ENCODE measurements at places on chromosomes 13 and 19.

DNA sequence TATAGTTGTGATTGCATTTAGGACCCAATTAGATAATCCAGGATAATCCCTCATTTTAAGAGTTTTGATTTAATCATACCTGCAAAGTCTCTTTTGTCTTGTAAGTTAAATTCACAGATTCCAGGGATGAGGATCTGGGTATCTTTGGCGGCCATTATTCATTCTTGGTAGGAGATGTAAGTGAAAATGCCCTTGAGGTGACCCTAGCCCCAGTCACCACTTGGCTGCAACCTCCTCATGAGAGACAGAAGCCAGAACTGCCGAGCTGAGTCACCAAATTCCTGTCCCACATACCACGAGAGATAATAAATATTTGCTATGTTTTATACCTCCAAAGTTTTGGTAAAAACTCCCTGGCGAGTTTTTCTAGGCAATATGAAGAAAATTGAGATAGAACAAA is 389.4 kb downstream of the RFC3 start:
- no peak for DNase-seq

- no peak for DNase-seq
Observed at GRCh38 chr13:90713441-90714133, 633.9 kb upstream of the MIR17HG start.

DNA sequence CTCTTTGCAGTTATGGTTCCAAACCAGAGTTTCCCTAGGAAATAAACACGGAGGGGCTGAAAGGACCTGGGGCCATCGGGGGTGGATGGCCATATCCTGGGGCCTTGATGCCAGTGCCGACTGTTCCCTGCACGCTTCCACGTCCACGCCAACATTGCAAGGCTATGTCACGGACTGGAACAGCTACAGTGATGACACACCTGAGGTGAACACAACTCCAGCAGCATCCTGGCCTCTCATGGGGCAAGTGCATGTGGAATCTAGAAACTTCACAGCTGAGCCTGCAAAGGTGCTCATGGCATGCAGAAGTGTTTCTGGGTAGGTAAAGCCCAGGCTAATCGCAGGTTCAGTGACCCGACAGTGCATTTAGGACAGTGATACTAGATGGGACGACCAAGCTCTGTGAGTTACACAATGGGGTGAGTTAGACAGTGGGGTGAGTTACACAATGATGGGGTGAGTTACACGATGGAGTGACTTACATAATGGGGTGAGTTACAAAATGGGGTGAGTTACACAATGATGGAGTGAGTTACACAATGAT is 52.0 kb upstream of the GAS6 start:
- no peak for DNase-seq

- no peak for DNase-seq
Observed at GRCh38 chr13:104008541-104009435, 942.6 kb upstream of the SLC10A2 start.

DNA sequence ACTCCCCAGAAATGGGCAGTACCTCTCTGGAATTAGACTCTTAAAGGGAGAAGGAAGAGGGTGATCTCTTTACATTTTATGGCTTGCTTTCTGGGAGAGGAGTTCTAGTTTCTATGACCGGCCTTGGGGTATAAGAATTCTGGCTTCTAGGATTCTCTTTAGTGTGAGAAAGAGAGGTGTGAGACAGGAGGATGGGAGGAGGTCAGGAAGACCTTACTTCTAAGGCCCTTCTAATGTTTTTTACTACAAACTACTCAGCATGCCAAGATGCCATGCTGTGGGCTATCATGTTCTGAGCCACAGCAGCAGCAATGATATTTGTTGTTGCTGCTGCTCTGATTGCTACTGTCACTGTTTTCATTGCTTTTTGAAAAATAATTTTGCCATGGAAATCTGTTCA is 538.3 kb downstream of the SLITRK6 start:
- DNase-seq, result no peak

GRCh38 chr19:30547246-30547645 is 175.1 kb downstream of the ZNF536 start:
- DNase-seq, result no peak
